ENCODE measurements at places on chromosomes 5 and 9.

DNA sequence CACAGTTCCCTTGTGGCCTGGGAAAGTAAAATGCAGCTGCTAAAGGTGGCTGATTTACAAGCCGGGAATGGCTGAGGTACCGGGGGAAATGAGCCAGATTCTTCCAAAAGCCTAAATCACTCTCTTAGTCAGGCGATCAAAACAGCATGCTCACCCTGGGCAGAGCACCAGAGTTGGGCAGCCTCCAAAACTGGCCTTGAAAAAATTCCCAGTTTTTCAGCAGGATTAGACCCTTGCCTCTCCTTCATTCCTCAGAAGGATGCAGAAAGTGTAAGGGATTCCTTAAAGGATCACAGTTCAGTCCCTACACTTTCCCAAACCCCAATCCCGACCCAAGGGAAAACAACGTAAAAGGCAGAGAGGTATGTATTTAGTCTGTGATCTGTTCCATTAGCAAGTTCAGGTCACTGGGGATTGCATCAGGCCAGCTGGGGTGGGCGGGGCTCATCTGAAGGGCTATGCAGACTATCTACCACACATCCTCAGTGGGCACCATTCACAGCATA, 16.9 kb downstream of the TMEM174 start:
- DNase-seq = no peak

GRCh38 chr5:43432486-43433375, 20.5 kb upstream of the CCL28 start:
- peak; percentile 20 for DNase-seq

DNA sequence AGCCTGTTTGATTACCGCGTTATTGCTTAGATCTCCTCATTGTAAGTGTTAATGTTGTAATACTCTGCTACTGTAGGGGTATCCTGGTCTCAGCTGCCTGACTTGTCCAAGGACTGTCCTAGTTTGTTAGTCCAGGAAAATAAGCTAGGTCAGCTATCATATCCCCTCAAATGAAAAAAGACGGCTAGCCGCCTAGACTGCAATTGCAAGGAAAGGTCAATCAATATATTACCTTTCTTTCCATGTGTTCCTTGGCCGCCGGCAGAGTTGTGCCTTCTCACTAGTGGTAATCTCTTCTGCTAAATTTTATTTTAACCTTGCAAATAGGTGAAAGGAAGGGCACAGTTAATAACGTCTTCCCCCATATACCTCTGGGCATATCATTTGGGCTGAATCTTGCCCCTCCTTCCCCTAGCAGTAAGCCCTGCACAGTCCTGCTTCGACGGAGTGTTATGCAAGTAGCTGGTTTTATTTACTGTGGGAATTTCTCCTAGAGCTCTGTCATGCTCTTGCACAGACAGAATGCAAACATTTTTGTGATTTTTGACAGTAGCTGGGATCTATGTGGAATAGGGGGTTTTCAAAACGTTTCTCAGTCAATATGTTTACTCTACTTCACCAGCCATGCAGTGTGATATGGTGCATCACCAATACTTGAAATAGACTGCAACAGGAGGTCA, 288.5 kb downstream of the MAST4 start:
- no peak for DNase-seq

GRCh38 chr5:179599100-179599499, 24.4 kb downstream of the HNRNPH1 start:
- DNase-seq = peak; percentile 22

- DNase-seq = peak; percentile 72
Observed at GRCh38 chr5:148740966-148741742, 85.3 kb upstream of the ADRB2 start.

DNA sequence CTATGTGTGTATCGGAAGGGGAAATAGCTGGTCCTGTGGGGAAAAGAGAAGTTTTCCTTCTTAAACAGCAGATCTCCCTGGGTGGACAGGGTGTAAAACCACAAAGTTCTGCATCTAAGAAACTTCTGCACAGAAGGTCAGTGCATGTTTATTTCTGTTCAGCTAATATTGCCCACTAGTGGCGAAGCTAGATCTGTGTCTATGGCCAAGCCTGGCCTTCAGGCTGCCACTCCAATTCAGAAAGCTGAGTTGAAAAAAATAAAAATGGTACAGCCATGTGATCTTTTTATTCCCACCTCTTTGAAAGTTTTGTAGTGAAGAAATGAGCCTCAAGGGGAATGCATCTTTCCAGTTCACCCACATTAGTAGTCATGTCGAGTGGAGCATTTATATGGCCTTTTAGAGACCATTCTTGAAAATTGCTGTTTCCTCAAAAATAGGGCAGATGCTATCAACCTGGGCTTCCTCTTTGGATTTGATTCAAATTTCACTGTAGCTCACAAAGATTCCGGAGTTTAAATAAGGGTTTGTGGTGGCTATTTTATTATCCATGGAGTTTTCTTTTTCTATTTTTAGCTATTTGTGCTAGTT, 488.0 kb downstream of the PRELID2 start:
- DNase-seq = no peak

DNA sequence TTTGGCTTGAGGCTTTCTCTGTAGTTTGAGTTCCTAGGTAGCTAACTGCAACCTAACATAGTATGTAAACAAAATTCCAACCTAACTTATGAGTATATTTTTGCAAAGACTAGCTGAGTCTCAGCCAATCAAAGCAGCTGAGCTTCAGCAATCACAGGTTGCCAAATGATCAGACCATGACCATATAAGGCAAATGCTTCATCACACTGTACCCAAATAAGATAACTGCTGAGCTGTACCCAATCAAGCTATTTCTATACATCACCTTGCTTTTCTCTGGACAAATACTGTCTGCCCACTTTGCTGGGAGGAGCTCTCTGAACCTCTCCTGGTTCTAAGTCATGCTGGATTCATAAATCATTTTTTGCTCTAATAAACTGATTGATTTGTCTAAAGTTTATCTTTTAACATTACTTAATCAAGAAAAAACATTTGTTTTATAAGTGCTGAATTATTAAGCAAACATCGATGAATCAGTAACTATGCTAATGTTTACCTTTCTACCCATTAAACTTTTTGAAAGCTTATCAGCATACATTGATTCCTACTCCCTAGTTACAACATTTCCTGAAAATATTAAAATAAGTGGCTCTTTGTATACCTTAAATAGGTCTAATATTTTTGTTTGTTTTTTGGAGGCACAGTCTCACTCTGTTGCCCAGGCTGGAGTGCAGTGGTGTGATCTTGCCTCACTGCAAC, 129.7 kb upstream of the PCA3 start:
- no peak for DNase-seq

- DNase-seq = no peak
Observed at GRCh38 chr5:58974601-58975000, 391.7 kb downstream of the RAB3C start.

DNA sequence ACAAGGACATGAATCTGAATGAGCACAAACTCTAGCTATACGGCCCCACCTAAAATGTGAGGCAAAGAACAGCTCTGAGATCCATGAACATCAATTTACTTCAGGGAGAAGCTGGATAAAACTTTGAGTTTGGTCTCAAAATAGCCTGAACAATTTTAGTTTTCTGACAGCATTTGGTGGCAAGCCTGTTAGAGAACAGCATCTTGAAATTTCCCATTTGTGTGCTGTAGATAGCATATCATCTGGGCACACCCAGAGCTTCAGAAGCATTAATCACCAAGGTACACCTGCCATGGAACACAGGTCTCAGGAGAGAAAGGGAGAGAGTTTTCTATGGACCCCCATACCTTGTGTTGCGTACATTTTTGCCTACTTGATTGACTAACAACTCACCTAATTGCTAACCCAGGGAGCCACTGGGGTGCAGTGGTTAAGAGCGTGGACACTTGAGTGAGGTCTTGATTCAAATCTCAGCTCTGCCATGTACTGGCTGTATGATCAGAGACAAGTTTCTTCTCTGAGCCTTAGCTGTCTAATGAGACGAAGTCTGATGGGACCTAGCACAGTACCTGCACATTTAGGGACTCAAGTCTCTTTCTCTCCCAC, 264.9 kb downstream of the PIK3R1 start:
- no peak for DNase-seq

All from suppressor macrophage (primary cell).